AML-193 (cell line): ENCODE measurements at places on chromosomes 11 and 22.

DNA sequence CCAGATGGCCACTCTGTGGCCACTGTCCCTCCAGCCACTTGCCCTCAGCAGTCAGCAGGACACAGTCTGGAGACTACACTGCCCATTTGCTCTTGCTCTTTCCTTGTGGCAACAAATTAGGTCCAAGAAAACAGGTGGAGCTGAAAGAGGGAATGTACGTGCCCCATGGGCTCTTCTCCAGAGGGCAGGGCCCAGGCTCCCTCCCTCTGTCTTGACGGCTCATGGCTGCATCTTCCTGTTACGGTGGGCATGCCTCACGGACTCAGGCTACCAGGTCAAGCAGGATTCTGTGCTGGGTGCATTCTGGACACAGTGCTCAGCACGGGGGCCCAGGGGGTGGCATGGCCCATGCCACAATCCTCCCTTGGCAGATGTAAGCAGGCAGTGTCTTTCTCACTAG lies 71.3 kb downstream of the MED15 start:
- DNase-seq, result no peak

DNA sequence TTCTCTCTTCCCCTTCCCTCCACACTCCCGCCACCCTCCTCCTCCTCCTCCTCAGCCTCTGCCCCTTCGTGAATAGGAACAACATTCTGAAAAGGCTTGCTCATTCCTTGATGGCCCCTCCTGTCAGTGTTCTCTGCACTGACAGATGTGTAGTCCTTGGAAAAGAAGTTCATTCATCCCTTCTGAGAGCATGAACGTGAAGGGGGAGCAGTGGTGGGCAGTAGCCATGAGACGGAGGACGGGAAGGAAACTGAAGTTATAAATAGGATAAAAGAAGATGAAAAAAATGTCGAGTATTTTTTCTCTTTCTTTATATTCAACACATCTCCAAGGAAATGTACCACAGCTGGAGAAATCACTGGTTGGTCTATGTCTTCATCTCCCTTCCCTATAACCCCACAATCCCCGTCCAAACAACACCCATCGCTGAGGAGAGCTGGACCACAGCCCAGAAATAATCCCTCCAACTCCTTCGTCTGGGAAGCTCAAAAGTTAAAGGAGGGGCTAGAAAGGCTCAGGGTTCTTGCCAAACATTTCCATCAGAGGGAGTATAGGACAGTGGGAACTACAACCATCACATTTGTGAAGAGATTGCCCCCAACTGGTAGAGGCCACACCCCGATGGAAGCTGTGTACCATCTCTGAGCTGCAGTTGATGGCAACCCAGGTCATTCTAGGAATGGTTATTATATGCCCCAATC lies 33.5 kb downstream of the ETS1 start:
- no peak for DNase-seq

DNA sequence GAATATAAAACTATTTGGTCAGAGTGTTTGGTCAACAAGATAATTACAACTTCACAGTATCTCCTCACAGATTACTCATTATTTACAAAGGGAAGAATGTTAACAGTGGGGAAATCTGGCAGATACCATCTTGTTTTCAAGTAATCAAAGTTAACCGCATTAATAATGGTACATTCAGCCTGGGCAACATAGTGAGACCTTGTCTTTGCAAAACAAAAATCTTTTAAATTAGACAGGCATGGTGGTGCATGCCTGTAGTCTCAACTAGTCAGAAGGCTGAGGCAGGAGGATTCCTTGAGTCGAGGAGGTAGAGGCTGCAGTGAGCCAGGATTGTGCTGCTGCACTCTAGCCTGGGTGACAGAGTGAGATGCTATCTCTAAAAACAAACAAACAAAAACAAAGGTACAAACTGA lies 78.5 kb downstream of the ACER3 start:
- DNase-seq, result no peak

- DNase-seq, result peak; percentile 31
Measured at GRCh38 chr11:75380716-75381420, 18.4 kb upstream of the RPS3 start.

GRCh38 chr11:112280268-112281126 lies 19.8 kb upstream of the PLET1 start:
- DNase-seq, result peak; percentile 88

DNA sequence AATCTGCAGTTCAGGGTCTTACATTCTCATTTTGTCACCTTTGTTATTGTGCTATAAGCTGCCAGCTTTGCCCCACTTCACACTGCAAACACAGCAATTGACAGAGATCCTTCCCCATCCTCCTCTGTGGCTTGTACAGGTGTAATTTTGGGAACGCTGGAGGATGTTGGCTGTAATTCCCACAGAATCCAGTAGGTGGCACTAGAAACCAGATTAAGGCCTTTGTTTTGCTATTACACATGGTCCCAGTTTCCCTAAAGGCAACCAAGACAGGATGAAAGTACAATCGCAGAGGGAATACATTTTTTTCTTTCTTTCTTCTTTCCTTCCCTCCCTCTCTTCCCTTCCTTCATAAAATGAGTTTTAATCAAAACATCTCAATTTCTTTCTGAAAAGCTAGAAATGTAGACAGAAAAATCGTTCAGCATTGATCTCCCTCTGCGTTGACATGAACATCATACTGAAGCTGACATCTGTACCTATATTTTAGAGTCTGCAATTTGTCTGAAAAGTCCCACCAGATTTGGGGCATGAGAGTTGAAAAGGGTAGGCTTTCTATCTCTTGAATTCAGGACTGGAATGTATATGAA lies 21.3 kb upstream of the NELL1 start:
- DNase-seq, result peak; percentile 26

- DNase-seq, result no peak
Measured at GRCh38 chr11:1206391-1207271, 16.2 kb upstream of the MUC5B start.

- DNase-seq, result no peak
Measured at GRCh38 chr22:22865311-22866072, 22.1 kb upstream of the IGLL5 start.

DNA sequence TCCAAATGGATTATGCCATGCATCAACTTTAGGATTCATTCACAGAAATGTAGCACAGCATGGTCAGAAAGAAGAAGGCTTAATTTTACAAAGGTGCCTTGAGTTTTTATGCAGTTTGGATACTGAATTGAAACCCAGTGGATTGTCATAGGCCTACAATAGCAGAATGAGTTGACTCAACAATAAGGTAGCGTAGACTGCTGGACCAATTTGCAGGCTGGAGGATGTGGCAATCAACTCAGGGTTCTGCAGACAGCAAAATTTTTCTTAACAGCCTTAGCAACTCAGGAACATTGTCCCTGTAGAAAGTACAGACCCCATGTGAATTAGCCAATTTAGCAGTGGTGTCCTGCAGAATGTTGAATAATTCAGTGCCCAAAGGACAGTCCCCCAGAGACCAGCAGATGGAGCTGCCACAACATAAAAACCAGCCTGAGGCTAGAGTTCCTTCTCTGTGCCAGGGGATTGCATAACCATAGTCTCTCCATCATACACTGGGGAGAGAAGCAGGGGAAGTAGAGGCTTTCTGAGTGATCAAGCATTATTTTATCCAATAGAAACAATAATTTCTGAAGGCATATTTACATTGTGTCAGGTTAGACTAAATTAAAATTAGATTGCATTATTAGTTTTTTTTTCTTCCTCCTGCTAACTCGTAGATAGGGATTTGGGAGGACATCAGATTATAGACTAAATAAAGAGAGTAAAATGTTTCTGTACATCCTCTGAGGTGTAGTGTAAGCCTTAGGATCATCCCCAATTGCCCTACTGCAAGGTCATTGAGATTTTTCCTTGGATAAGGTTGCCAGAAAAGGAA lies 20.3 kb upstream of the MRPL17 start:
- DNase-seq, result peak; percentile 95

DNA sequence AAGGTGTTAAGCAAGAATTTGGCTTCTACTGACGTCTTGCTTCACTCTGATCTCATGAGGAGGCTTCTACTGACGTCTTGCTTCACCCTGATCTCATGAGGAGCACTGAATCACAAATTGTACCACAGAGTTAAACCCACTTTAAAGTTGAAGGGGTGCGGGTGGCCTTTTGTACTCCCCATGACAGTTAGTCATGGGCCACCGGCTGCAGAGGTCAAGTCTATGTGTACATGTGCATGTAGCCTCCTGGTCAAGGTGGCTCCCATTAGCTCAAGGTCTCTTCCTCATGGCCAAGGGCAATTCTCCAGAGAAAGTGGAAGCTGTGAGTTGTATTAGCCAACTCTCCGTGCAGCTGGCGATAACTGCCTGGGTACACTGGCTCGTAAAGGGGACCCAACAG lies 23.1 kb upstream of the FZD4 start:
- DNase-seq, result peak; percentile 44

DNA sequence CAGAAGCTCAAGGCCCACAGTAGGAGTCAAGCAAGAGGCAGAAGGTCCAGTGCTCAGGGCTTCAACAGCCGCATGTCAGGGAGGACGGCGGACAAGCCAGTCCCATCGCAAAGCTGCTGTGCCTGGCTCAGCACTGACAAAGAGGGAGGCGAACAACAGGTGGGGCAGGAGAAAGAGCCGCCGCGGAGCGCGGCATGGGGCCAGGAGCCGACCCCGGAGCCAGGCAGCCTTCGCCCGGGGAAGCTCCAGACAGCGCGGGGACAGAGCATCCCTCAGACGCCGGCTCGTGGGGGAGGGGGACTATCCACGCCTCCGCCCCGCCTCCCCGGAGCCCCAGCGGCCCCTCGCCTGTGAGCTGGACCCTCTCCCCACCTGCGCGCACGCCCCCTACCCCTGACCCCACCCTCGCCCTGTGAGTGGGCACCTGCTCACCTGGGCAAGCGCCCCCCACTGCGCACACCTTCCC lies 369 bp downstream of the DHCR7 start:
- no peak for DNase-seq

- DNase-seq, result no peak
Measured at GRCh38 chr11:130808541-130808940, 107.7 kb downstream of the SNX19 start.

- DNase-seq, result no peak
Measured at GRCh38 chr22:30838111-30838510, 130.5 kb downstream of the MORC2 start.

DNA sequence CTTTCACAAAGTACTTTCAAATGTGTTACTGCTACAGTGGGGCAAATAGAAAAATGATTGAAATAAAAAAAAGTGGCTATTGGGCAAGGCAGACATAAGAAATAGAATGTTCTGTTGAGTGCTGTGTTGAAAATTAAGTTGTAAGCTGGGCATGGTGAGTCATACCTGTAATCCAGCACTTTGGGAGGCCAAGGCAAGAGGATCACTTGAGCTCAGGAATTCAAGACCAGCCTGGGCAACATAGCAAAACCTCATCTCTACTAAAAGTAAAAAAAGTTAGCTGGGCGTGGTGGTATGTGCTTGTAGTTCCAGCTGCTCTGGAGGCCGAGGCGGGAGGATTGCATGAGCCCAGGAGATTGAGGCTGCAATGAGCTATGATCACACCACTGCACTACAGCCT lies 26.9 kb upstream of the LDHA start:
- DNase-seq, result no peak

- no peak for DNase-seq
Measured at GRCh38 chr22:45878051-45878781, 98.7 kb downstream of the WNT7B start.

- no peak for DNase-seq
Measured at GRCh38 chr11:130638033-130638432, 189.6 kb downstream of the ADAMTS15 start.

GRCh38 chr11:120709808-120710207 lies 198.3 kb downstream of the GRIK4 start:
- no peak for DNase-seq

- no peak for DNase-seq
Measured at GRCh38 chr11:107696140-107696539, 15.7 kb downstream of the SLN start.

GRCh38 chr11:132036746-132037466 lies 666.5 kb downstream of the NTM start:
- no peak for DNase-seq

DNA sequence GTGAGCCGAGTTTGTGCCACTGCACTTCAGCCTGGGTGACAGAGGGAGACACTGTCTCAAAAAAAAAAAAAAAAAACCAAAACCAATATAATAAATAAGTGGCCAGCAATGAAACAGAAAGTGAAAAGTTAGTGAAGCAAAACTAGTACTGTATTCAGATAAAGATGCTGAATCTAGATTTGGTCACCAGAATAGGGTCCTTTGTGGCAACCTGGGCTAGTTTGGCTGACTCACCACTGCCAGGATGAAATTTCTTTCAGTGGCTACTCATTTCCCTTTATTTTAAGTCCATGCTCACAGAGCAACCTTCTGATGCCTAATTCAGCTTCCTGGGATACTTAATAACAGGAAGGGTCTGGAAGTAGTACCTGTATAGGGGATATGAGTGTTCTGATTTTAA lies 26.0 kb downstream of the LIMK2 start:
- no peak for DNase-seq

GRCh38 chr11:28323621-28324020 lies 215.4 kb downstream of the METTL15 start:
- DNase-seq, result no peak

- DNase-seq, result no peak
Measured at GRCh38 chr22:44988671-44989070, 21.1 kb downstream of the PHF21B start.
